ENCODE measurements at places on chromosomes 11 and 22. TPM values are rescaled to one million over a fixed set of nuclear protein-coding genes. Genes with fewer than 3 reads are reported as not detected.

- no peak for DNase-seq
Measured at GRCh38 chr11:71282581-71283351, 30.4 kb upstream of the SHANK2 start.

DNA sequence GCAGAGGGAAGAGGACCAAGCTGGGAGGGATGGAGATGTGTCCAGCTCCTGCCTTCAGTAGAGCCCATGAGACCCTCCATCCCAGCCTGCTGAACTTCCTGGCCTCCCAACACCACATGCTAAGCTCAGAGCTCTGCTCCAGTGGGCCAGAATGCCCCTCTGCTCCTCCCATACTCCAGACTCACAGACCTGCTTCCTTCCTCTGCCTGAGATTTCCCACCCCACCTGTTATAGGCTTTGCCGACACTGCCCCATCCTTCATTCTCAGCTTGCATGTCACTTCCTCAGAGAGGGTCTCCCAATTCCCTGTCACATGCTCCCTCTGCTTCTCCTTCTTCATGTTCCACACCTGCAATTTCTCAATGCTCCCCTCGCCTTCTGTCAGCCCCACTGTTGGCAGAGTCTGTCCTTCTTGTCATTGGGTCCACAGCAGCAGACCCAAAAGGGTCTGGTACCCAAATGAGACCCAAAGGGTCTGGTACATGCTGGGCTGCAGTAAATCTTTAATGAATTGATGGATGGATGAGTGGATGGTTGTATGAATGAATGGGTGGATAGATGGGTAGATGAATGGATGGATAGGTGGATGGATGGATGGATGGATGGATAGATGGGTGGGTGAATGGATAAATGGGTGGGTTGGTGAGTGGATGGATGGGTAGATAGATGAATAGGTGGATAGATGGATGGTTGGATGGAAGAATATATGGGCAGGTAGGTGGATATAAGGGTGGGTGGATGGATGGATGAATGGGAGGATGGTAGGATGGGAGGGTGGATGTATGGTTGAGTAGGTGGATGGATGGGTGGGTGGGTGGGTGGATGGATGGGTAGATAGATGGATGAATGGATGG, 105.3 kb upstream of the FGF3 start:
- no peak for DNase-seq

DNA sequence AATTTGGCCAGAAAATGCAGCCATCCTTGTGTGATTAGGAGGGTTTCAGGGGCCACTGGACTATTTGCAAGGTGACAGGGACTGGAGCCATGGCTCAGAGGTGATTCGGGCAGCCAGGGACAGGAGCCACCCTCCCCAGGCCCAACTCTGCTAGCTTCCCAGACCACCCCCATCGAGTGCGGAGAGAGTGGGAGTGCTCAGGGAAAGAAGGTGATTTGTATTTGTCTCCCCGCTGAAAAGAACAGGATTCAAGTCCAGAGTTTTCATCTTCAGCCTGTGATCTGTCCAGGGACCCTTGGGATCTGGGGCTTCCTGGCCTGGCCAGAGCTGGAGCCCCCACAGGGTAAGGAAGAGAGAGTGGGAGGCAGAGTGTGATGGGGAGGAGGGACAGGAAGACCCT, 22.4 kb upstream of the TEF start:
- no peak for DNase-seq

DNA sequence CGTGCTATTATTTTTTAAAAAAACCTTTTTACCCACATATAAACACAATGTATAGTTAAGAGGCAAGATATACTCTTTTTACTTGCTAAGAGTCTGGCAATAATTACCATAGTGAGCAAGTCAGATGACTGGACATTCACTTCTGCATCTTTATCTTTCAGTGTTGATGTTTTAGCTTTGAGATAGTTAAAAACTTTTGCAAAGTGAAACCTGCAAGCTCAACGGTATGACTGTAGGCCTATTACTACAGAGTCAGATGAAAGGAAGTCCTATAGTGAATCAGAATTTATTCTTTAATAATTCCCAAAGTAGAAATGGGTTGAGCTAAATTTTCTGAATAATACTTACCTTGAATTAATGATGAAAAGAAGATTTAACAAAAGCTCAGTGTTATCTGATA, 236.7 kb upstream of the CCDC90B start:
- DNase-seq = no peak

GRCh38 chr11:134915212-134915611, 503.2 kb upstream of the B3GAT1 start:
- no peak for DNase-seq

GRCh38 chr11:95138448-95138847, 48.8 kb downstream of the ENDOD1 start:
- DNase-seq = no peak

GRCh38 chr11:130260080-130260627, 54.6 kb downstream of the ZBTB44 start:
- DNase-seq = no peak

DNA sequence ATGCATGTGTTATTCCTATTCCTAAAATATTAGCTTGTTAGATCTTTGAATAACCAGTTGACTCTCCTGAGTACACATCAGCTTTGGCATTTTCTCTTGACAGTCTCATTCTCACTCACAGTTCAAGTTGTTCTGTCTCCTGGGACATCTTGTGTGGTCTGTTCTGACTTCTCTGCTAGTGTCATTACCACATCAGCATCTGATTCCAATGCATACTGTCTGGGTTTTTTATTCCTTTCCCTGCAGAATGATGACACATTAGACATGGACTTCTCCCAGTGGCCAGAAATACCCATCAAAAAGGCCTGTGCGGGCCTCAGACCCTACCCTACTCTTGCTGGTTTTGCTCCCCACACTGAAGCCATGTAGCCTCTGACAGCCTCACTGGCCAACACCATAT, 2.7 kb downstream of the ZNF74 start:
- DNase-seq = no peak

DNA sequence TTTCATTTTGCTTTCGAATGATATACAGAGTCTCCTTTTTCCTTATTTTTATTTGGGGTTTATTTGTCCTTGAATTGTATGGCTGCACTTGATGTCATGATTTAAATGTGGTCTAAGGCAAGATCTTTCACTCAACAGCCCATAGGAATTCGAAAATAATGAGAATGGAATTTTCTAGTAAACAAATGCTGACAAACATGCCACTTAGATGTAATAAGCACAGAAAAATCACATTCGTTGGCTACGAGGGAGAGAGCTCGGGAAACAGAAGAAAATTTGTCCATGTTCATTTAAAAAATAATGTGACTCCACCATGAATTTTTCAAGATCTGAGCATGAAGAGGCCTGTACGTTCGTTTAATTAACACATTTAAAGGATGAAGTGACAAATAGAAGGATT, 73.0 kb downstream of the BLID start:
- DNase-seq = no peak

GRCh38 chr22:43882122-43882767, 9.6 kb downstream of the PNPLA5 start:
- DNase-seq = no peak

DNA sequence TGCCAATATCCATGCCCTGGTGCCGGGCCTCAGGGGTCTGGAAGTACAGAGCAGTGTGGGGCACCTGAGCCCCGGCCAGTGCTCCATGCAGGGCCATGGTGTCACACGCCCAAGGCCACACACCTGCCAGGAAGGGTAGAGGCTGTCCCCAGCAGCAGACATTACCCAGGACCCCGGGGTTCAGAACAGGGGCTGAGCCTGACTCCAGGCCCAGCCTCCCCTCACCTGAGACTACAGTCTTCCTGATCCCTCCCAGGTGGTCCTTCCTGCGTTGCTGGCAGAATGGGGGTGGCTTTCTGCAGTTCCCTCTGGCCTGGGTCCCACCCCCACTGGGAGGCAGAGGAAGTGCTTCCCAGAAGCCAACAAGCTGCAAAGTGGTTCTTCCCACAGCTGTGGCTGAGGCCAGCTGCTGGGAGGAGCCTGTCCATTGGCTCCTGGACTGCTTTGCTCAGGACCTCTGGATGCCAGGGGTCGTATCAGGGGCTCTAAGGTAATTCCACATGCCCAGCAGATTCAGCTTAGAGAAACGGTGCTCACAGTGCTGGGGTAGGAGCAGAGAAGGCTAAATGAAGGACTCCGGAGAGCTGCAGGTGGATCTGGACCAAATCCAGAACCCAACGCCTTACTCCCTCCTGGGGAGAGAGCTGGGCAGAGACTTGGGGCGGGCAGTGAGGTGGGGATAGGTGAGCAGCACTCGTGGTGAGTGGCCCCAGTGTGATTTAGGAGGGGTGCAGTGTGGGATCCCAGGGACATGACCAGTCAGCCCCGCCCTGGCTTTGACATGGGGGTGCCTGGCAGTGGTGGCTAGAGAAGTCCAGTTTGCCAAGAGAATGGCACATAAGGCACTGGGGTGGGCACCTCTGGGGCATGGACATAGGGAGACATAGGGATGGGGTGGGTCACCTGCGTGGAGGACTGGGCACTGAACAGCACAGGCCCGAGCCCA, 12.6 kb downstream of the TCIRG1 start:
- DNase-seq = no peak

DNA sequence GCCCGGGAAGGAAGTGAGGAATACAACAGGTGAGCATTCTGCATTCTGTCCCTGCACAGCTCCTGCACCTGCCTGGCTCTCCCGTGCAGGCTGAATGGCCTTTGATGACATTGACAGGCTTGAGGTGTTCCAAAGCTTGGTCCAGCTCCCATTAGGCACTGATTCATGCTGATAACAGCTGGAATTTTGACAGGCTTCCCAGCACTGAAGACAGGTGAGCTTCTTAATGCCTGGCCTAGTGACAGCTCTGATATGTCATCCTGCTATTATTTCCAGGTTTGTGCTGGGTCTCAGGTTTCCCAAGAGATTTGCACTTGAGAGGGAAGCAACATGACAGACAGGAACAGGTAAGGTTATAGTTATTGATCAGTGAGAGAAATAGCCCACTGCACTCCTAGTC, 58.0 kb upstream of the MTNR1B start:
- DNase-seq = no peak

GRCh38 chr11:122097419-122098001, 18.5 kb downstream of the BLID start:
- DNase-seq = no peak

Gene RFPL1
- not detected for total RNA-seq

Gene LAYN
- 13.2 TPM for total RNA-seq

Data from omental fat pad (tissue), 4 donors.